ENCODE measurements at places on chromosomes 7 and 10. TPM values are rescaled to one million over a fixed set of nuclear protein-coding genes. Genes with fewer than 3 reads are reported as not detected.

GRCh38 chr10:94963901-94964300 is 25.4 kb downstream of the CYP2C9 start:
- peak; percentile 20 for DNase-seq

- no peak for DNase-seq
These were observed 31.1 kb downstream of the PIK3CG start for GRCh38 chr7:106896231-106896630.

DNA sequence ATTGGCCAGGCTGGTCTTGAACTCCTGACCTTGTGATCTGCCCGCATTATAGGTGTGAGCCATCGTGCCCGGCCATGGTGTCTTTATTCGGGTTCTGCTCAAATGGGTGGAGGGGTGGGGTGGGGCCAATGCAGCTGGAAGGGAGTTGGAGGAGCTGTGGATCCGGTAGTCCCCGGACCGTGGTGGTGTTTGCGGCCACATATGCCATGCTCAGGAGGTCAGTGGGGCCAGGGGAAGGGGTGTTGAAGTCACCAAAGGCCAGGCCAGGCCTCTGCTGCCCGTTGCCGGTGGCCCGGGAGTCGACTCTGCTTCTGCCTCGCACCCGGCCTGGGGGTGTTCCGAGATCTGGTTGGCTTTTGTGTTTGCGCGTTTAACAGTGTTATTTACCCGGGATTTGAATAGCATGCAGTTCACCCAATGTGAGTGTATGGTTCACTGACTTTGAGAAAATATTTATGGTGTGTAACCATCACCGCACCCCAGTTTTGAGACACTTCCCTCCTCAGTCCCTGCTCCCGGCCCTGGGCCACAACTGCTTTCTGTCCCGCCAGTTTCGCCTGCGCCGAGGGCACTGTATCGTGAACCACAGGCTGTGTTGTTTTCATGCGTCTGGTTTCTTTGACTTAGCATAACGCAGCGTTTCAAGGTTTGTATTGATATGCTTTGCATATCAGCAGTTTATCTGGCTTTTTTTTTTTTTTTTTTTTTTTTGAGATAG is 10.7 kb downstream of the INPP5A start:
- DNase-seq = no peak

GRCh38 chr7:122339145-122339904 is 34.8 kb upstream of the FEZF1 start:
- no peak for DNase-seq

DNA sequence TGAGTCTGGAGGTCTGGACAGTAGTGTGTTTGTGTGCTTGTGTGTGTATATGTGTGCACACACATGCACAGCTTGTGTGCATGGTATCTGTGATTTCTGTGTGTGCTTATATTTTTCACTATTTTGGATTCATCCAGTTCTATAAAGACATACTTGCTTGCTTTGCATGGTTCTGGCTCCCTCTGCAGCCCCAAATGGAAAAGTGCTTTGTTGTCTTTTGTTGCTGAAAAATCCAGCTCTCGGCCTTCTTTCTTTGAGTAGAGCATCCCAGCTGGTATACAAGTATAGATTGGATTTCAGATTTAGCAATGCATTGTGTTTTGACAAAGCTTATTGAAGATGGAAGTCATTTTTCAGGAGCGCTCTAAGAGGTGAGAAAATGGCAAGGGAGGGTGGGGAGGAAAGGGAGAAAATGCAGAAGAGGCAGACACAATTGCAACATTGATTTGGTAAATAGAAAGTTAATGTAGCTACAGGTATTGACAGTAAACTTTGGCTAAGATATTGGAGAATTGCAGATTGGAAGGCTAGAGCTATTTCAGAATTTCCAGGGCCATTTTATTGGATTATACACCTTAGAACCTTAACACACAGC is 333.9 kb downstream of the AUTS2 start:
- DNase-seq = peak; percentile 53

GRCh38 chr10:71880425-71881306 is 29.6 kb upstream of the PSAP start:
- DNase-seq = no peak

- DNase-seq = no peak
These were observed 809.1 kb downstream of the SORCS1 start for GRCh38 chr10:106355450-106355849.

GRCh38 chr10:71285180-71285545 is 33.9 kb upstream of the SLC29A3 start:
- no peak for DNase-seq

- no peak for DNase-seq
These were observed 30.8 kb downstream of the RAPGEF5 start for GRCh38 chr7:22326181-22326580.

GRCh38 chr10:88200312-88201032 is 337.0 kb downstream of the PTEN start:
- no peak for DNase-seq

GRCh38 chr7:41652267-41652666 is 50.6 kb downstream of the INHBA start:
- DNase-seq = peak; percentile 8

The IGFBP1 gene
- 0.98 TPM for polyA plus RNA-seq

The PRKG1 gene
- polyA plus RNA-seq = 15.8 TPM

The NEUROG3 gene
- not detected for polyA plus RNA-seq

The CALCR gene
- polyA plus RNA-seq = not detected

The ADAM22 gene
- polyA plus RNA-seq = 14.4 TPM

The WNT2 gene
- 138 TPM for polyA plus RNA-seq
